ENCODE measurements at places on chromosomes 7 and 10.
A peak's percentile ranks its signal among the peaks of the same experiment; 100 is the strongest.

GRCh38 chr10:119208553-119208940 lies 1.2 kb downstream of the GRK5 start:
- DNase-seq: no peak

- no peak for DNase-seq
Measured at GRCh38 chr10:78857193-78857592, 211.6 kb upstream of the ZMIZ1 start.

DNA sequence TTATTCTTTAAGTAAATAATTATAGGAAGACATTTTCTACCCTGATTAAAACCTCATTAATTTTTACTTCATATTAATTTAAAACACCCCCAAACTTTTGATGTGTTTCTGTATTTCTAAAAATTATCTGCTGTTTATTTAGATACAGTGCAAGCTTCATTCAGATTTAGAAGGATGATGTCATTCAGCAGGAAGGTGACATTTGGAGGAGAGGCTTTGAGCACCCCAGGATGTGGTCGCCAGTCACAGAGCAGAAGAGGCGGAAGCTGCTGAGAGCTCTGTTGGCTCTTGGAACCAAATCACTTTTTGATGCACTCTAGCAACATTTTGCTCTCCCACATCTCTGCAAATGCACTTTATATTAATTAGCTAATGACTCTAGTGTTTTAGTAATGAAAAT lies 233.9 kb upstream of the CACNA2D1 start:
- DNase-seq: no peak

GRCh38 chr10:49448924-49449323 lies 53.0 kb upstream of the DRGX start:
- no peak for DNase-seq

GRCh38 chr7:2168615-2169311 lies 64.0 kb downstream of the MAD1L1 start:
- DNase-seq: no peak

- DNase-seq: no peak
Measured at GRCh38 chr7:5622286-5622685, 159.2 kb downstream of the RNF216 start.

- DNase-seq: no peak
Measured at GRCh38 chr10:77716458-77717317, 79.1 kb upstream of the KCNMA1 start.

GRCh38 chr10:16408379-16408778 lies 28.4 kb upstream of the PTER start:
- DNase-seq: no peak

DNA sequence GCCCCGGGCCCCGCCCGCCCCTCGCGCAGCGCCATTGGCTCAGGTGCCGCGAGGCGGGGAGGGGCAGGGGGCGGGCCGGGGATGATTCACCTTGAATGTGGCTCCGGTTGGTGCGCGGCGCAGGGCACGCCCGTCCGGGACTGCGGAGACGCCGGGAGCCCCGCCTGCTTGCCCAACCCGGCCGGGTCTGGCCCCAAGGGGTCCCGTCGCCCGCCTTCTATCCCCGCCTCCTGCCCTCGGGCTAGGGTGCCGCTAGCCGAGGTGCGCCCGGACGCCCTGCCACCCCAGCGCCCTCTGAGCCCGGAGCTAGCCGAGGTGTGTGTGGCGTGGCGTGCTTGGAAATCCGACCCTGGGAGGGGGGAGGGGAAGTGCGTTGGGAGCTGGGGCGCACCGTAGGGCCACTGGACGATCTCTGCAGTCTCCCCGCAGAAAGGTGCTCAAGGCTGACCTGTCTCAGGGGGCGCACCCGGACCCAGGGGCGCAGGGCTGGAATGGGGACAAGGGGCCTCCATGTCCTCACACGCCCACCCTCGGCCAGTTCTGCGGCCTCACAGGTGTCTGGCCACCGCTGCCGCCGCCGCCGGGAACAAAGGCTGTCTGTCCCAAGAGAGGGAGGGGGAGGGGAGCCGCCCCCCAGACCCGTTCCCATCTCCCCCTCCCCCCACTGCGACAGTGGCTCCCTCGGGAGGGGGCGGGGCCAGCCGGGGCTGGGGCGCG lies 168.9 kb downstream of the NRF1 start:
- DNase-seq: peak; percentile 24

DNA sequence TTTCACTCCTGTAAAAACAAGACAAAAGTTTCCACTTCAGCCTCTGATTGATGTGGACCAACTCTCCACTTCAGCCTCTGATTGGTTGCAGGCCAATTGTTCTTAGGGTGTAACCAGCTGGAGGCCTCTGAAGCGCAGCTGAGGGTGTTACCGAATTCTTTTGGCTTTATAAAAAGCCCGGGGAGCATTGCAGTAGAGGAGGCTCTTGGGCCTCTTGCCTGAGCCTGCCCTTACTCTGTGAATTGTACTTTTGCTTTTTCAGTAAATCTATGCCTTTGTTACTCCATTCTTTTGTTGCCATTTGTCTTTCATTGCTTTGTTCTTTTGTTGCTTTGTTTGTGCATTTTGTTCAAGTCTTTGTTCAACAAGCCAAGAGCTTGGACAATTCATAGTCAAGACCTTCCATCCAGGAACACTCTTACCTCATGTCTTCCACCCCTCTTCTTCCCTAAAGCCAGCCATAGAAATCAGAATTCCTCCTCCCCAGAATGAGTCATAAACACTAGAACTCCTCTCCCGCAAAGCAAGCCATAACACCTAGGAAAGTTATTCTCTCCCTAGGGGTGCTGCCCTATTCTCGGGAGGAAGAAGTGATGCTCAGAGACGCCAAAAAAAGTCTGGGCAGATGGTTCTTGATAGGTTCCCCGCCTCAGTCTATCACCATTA lies 53.5 kb upstream of the ARMC3 start:
- no peak for DNase-seq

DNA sequence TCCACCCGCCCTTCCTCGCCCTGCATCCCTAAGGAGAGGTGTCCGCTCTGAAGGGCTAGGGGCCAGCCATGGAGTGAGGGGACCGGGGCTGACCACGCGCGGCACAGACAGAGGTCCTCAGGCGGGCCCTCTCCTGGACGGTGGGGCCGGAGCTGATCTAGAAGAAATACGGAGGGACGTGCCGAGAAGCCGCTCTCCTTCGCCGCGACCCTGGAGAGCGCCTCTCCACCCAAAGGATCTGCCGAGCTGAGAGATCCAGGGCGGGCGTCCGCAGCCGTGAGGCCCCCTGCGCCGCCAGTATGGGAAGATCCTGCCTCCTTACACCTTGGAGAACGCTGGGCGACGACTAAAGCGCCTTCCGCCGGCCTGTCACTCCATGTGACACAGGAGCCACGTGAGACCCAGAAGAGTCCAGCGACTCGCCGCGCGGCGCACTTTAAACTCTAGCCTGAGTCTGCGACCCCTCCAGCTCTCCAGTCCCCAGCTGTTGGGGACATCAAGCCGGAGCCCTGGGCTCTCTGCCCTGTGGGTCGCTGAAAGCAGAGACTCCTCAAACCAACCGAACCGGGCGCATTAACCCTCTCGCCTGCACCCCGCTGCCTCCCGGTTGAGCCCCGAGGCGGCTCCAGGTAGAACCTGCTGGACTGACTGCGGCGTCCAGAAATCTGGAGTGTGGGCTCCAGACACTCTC lies 1.5 kb upstream of the SFMBT2 start:
- no peak for DNase-seq

- DNase-seq: no peak
Measured at GRCh38 chr10:131001438-131001837, 310.1 kb downstream of the TCERG1L start.

GRCh38 chr7:16764942-16765341 lies 11.4 kb downstream of the TSPAN13 start:
- no peak for DNase-seq

- no peak for DNase-seq
Measured at GRCh38 chr10:79377557-79378382, 30.5 kb downstream of the PPIF start.

- DNase-seq: no peak
Measured at GRCh38 chr7:122535086-122535485, 163.8 kb downstream of the RNF133 start.

- no peak for DNase-seq
Measured at GRCh38 chr10:18880530-18880929, 168.1 kb upstream of the MALRD1 start.

DNA sequence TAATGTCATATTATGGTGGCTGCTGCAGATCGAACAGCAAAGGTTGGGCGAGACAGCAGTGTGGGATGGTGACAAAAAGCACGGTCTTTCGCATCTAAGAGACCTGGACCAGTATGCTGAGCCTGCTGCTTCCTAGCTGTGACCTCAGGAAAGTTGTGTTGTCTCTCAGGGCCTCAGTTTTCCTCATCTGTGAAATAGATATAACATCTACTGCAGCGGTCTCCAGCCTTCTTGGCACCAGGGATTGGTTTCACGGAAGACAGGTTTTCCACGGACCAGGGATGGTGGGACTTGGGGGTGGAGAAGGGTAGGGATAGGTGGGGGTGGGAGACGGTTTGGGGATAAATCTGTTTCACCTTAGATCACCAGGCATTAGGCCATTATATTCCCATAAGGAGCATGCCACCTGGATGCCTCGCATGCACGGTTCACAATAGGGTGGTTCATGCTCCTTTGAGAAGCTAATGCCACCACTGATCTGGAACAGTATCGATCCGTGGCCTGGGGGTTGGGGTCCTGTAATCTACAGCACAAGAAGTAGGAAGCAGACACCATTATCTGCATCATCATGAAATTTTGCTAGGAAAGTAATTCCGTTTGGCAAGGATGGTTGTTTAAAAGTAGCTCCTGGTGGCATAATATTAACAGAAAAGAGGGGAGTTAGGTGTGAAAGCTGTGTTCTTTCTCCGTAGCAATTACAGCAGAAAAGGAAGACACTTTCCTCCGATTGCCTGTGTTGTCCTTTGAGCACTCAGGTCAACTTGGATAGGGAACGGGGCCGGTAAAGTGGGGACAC lies 10.8 kb downstream of the KLF6 start:
- DNase-seq: peak; percentile 82

DNA sequence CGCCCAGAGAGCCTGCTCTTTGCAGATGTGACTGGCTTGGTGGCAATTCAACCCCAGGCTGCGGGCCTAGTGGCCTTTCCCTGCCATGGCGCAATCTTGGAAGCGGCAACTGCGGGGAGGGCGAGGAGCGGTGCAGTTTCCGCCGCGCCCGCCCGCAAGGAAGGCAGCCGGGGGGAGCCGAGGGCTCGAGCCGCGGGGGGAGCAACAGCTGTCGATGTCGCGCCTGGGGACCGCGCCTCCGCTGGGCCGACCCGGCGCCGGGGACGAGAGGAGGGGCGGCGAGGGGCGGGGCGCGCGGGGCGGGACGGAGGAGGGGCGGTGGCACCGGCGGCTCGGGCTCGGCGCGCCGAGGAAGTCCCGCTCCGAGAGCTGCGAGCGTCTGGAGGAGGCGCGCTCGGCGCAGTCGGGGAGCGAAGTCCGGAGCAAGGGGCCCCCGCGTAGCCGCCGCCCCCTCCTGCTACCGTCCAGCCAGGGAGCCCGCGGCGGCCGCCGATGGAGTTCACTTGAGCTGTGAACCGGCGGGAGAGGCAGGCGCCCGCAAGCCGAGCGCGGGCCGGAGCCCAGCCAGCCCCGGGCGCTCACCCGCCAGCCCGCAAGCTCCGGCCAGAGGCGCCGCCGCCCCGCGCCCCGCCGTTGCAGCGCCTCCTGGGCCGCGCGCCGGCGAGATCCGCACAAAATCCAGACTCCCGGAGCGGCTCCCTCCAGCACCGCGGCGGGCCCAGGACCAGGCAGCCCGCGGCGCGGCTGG lies 438.1 kb upstream of the GALNT17 start:
- DNase-seq: peak; percentile 7

DNA sequence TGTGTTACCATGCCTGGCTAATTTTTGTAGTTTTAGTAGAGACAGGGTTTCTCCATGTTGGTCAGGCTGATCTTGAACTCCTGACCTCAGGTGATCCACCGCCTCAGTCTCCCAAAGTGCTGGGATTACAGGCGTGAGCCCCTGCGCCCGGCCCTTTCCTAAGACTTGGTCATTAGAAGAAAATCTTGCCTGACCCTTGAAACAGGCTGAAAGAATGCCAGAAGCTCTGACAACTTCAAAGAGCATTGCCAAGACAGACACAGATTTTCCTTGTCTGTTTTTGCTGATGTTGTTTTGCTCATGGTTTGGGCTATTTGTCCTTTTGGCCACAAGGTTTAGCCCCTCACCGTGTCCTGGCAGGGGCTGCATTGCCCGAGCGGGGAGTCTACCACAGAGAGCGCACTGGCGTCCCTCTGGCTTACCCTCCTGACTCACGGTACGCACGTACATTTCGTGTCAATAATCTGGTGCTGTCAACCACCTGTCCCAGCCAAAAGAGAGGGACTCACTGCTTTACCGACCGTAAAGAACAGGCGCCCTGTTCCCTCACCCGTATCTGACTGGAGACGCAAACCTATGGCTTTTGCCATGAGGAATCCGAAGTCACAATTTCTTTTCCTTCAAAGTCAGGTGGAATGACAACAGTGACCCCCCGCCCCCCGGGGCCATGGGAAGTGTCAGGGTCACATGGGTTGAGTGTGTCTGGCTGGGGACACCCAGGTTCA lies 10.1 kb upstream of the INPP5A start:
- DNase-seq: no peak

GRCh38 chr10:103780242-103781149 lies 74.9 kb downstream of the SH3PXD2A start:
- DNase-seq: no peak

GRCh38 chr10:77351386-77351785 lies 286.2 kb downstream of the KCNMA1 start:
- DNase-seq: no peak

DNA sequence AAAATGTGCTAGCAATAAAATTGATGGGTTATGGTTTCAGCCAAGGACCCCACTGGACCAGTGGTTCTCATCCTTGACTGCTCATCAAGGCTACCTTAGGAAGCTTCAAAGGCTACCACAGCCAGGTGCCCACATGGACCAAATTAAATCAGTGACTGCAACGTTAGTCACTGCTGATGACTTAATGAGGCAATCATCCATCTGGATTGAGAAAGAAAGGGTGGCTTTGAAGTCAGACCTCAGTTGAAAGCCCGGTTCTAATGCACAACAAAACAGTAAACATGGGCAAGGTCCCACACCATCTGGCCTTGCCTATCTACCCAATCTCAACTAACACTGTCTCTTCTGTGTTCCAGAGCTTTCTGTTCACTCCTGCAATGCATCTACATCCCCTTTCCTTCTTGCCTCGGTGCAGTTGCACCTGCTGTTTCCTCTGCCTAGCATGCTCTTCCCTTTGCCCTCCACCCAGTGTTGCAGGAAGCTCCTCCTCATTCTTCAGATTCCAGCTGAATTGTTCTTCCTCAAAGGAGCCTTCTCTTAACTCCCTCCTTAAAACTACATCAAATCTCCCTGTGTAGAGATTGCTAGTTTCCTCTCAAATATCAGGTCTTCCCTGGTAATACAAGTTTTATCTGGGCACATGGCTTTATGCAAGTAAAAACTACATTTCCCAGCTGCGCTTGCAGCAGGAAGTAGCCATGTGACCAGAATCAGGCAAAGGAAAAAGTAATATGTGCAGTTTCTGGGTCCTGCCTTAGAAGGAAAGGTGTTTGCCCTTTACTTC lies 10.3 kb upstream of the KCNK18 start:
- no peak for DNase-seq

- no peak for DNase-seq
Measured at GRCh38 chr10:49300140-49300974, 1.4 kb downstream of the C10orf71 start.

- DNase-seq: peak; percentile 72
Measured at GRCh38 chr10:72800000-72800740, 93.4 kb upstream of the OIT3 start.

DNA sequence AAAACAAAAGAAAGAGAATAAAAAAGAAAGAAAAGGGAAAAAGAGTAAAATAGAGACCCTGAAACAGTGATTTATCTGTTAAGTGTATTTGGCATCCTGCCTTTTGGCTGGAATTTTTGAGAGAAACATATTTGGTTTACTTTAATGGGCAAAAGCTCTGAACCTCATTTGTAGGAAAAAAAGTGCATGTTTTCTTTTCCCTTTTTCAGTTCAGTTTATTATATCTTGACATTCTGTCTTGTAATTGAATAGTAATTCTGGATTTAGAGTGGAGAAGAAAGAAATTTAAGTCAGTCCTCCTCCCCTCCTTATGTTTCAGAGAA lies 69.5 kb downstream of the ARID5B start:
- peak; percentile 34 for DNase-seq

Measured in dermis microvascular lymphatic vessel endothelial cell (primary cell).